ENCODE measurements at places on chromosomes 1 and 21.

DNA sequence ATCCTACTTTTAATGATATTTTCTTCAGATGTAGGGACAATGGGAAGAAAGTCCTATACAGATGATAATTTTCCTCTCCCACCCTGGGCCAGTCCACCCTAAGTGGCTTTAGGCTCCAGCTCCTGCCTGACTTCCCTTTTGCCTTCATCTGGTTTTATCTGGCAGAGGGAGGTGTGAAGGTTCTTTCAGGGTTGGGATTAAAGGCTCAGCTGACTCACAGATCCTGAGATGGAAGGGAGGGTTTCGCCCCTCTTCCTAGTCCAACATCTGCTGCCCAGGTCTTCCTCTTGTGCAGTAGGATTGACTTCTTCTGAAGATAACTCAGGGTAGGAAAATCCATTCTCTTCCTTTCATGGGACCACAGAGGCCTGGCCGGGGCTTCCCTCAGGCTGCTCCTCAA lies 362.4 kb upstream of the KAZN start:
- no peak for DNase-seq

GRCh38 chr1:2916153-2916552 lies 105.1 kb upstream of the ACTRT2 start:
- no peak for DNase-seq

DNA sequence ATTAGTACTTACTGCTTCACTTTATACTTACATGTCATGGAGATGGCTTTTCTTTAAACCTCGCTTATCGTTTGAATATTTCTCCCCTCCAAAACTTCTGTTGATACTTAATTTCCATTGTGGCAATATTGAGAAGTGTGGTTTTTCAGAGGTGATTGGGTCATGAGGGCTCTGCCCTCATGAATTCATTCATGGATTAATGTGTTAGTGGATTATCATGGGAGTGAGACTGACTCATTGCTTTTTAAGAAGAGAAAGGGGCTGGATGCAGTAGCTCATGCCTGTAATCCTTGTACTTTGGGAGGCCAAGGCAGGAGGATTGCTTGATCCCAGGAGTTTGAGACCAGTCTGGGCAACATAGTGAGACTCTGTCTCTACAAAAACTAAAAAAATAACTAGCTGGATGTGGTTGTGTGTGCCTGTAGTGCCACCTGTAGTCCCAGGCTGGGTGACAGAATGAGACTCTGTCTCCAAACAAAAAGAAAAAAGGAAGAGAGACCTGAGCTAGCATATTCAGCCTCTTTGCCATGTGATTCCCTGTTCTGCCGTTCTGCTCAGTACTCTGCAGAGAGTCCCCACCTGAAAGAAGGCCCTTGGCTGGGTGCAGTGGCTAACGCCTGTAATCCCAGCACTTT lies 30.2 kb downstream of the RABGAP1L start:
- DNase-seq, result no peak

DNA sequence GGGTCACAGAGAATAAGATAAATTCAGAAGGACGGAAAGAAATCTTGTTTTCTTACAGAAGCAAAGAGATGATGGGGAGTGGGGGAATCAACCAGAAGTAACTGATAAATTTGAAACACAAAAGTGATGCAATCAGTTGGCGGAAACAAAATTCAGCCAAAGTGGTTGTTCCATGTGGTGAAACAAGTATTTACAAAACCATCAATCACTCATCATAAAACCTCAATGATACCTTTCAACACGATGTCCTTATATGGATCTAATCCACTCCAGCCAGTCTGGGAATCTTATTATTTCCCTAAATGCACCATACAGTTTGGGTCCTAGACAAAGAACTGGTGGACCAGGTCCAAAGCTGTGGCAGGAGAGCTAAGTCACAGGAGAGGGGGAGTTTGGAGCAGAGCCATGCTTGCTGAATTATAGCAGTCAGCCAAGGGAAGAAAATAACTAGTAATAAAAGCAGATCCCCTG lies 303.8 kb upstream of the LRRC7 start:
- DNase-seq, result no peak

DNA sequence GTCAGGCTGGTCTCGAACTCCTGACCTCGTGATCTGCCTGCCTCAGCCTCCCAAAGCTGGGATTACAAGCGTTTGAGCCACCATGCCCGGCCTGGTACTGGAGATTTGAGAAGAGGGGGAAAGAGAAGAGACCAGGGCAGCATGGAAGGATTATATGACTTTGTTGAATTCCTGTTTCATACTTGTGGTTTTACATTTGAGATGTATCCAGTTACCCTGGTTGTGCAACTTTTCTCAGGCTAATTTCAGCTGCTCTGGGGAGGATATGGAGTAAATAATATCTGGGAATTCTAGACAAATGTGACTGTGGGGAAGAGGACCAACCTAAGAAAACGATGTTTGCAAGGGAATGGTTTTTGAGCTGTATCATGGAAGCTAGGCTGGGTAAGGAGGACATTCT lies 89.5 kb upstream of the GREM2 start:
- DNase-seq, result no peak

DNA sequence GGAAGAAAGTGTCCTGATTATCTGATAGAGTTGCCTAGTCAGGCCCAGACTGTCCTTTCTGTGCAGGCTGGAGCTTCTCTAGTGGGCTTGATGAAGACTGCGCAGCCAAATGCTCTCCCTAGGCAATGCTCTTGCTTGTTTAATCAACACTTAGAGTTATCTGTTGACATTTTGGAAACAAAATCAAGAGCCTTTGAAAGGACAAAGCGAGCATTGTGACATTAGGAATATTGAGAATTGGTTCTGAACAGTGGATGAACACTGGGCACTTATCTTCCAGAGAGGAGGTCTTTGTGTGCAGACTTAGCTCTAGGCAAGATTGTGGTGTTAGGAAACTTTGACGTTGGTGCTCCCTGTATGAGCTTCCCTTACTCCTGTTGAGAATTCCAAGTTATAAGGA lies 94.5 kb downstream of the DNTTIP2 start:
- DNase-seq, result no peak

DNA sequence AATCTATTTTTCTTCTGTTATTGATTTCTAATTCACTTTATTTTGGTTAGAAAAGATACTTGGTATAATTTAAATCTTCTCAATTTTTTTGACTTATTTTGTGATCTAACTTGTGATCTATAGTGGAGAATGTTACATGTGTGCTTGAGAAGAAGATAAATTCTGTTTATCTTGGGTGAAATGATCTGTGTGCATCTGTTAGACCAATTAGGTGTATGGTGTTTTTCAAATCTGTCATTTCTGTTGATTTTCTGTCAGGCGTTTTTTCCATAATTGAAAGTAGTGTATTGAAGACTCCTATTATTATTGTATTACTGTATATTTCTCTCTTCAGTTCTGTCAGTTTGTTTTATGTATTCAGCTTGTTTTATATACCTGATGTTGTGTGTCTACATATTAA lies 1668.3 kb downstream of the PLA2G4A start:
- no peak for DNase-seq

- DNase-seq, result no peak
Observed at GRCh38 chr1:8010080-8010664, 15.9 kb downstream of the ERRFI1 start.

DNA sequence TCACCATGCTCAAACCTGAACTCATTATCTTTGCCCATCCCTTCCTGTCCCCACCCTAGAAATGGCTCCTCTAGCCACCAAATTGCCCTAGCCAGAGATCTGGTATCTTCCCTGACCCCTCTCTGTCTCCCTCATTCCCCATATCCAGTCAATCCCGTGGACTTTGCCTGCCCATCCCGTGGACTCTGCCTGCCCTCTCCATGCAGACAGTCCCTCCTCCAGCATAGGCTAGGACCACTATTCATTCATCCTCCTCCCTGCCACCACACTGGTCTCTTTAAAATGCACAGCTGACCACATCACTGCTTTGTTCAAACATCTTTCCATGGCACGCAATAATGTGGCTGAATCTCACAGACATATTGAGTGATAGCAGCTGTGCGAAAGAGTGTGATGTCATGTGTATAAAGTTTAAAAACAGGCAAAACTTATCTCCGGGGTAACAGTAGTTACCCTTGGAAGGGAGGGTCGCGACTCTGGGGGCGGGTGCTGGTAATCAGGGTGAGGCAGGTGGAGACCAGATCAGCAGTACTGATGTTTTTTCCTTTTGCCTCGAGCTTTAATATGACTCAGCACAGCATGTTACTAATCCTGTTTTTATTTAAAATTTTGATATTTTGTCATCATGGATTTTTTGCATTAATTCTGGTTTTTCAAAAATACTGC lies 4.8 kb upstream of the SLC2A1 start:
- DNase-seq, result no peak

GRCh38 chr1:107138166-107138565 lies 2.7 kb upstream of the NTNG1 start:
- DNase-seq, result no peak

DNA sequence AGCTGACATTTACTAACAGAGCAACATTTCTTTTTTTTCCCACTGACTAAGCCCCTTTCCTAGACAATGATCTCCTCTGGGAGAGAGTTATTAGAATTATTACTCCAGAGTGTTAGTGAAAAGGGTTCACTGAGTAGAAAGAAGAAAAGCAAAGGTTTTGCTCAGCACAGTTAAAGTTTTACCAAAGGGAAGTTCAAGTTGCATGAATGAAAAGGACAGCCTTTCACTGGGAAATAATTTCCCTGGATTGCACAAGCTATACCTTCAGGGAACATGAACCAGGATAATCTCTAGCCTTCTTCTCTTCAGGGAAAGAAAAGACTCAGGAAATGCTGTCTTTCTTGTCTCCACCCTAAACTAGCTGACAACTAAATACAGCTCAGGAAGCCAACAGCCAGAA lies 71.4 kb upstream of the ESRRG start:
- DNase-seq, result no peak

GRCh38 chr21:37253991-37254390 lies 13.1 kb downstream of the VPS26C start:
- DNase-seq, result no peak

GRCh38 chr1:26038477-26038876 lies 7.4 kb downstream of the SLC30A2 start:
- no peak for DNase-seq

- DNase-seq, result no peak
Observed at GRCh38 chr1:11180342-11180744, 8.8 kb upstream of the ANGPTL7 start.

GRCh38 chr1:13950637-13951036 lies 250.6 kb downstream of the PRDM2 start:
- no peak for DNase-seq

DNA sequence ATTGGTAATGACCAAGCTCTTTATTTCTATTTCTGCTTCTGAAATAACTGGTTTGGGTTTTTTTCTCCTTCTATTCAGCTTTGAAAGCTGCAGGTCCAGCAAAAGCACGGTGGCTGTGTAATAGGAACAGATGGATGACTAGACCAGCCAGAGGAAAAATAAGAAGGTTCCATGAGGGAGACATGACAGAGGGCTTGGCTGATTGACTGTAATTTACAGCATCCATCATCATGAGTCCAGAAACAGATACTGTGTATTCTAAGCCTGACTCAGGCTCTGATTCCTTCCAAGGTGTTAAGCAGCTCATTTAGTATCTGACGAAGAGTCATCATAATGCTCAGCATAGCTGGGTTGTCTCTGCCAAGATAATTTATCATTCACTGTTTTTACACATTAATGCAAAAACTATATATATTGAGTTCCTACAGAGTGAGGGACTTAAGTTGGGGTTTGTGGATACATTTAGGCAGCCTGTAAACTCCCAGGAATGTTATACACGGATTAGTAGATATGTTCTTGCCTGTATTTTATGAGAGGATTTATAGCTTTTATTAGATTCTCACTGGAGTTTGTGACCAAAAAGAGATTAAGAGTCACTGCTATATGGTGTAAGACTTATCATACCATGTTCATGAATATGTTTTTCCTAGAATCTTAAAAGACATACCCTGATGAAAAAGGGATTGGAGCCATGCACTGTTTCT lies 72.6 kb downstream of the SGIP1 start:
- DNase-seq, result no peak

GRCh38 chr1:176206006-176206960 lies 803 bp downstream of the COP1 start:
- DNase-seq, result no peak

DNA sequence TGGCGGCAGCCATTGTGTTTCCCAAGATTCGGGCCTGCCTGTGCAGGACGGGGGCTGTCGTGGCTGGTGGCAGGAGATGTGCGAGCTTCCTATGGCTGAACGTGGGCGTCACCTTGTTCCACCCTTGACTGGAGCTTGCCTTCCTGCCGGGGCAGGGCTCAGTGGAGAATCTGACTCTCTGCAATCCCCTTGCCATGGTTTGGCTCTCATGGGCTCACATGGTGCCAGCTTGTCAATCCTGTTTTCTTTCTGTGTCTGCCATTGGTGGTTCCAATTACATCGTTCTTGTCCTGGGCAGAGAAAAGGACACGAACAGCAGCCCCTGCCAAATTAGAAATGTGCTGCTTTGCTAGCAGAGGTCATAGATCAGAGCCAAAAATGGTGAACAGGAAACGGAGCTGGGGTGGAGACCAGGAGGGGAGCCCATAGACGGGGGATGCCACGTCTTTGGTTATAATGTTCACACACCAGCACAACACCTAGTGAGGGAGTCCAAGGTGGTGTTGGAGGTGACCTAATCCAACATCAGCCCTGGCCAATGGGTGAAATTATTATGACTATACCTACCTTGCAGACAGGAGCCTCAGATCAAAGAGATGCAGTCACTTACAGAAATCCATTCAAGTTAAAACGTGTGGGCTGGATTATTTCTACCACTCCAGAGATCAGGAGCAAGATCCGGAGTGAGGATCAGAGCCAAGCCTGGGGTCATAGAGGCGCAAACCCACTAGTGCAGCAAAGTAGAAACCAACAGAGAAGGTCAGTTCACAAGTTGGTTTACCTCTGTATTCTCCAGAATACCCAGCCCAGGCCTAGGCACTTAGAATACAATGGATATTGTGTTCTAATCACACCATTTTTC lies 253.1 kb downstream of the SIPA1L2 start:
- no peak for DNase-seq

DNA sequence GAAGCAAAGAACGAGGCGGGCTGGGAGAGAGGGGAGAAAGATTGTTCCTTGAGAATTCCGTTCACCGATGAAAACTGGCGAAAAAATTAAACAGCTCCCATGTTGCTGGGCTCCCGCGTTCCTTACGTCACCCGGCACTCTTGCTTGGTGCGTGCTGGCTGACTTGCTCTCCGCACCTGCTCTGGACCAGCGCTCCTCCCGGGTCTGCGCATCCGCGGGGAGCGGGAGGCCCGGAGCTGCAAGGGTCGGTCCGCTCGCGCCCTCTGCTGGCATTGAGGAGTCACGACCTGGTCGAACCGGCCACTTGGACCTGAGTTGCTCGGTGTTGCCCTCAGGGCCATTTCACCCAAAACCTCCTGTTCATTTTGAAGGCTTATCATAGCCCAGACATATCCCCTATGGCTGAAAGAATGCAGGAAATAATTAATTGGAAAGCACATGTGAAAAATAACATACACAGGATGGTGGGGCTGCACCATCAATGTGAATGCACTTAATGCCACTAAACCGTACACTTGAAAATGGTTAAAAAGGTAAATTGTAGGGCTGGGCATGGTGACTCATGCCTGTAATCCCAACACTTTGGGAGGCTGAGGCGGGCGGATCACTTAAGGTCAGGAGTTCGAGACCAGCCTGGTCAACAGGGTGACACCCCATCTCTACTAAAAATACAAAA lies 98.9 kb upstream of the BACE2 start:
- DNase-seq, result peak; percentile 25

GRCh38 chr1:52603630-52604029 lies 1.5 kb downstream of the GPX7 start:
- no peak for DNase-seq

GRCh38 chr1:153956997-153957715 lies 1.3 kb downstream of the CRTC2 start:
- no peak for DNase-seq

GRCh38 chr1:234970731-234971476 lies 157.7 kb downstream of the TOMM20 start:
- no peak for DNase-seq

- no peak for DNase-seq
Observed at GRCh38 chr1:162381383-162381782, at the start of gene C1orf226. Gene C1orf226, plus strand, starts transcription at chr1:162381728. Its CDS starts 174 bp downstream, at chr1:162381902.

Data from stimulated activated CD8-positive, alpha-beta memory T cell treated with anti-CD3 and anti-CD28 coated beads, Interleukin-15, amount 100 ng/mL, for 24 hours (primary cell).